Dorsolateral prefrontal cortex (tissue), 122 donors: ENCODE measurements at places on chromosomes 4 and X.
A peak's percentile ranks its signal among the peaks of the same experiment; 100 is the strongest.

- no peak for DNase-seq
These were observed 61.2 kb downstream of the MAGED1 start for GRCh38 chrX:51954592-51954991.

DNA sequence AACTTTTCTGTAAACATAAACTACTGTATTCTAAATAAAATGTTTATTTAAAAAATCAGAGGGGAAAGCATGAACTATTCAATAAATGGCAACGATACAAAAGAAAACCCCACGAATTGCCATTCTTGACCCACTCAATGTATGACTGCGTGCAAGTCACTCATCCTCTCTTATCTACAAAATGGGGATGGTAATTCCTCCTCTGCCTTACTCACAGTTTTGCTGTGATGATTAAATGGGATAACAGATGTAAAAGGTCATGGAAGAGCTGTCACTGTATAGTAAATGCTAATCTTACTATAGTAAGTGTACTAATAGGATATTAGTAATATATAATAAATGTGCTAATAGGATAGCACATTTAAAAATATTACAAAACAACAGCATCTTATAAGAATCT, 173.4 kb downstream of the SCFD2 start:
- DNase-seq = no peak

DNA sequence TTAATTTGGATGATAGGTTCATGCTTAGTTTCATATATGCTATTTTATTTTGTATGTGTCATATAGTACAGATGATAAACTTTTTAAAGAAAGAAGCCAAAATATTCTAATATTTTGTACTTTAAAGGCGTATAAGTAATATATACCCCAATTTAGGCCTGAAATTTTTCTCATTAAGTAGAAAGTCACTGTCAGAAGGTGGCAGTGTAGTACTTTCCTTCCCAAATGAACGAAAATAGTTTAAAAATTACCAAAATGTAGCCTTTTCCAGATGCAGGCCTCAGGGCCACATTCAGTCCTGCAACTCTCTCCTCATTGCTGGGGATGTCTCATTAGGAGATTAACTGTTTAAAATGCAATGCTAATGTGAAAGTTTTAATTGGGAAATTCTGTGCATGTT, 1263.6 kb downstream of the C4orf33 start:
- DNase-seq = no peak

GRCh38 chrX:29478336-29479069, 736.9 kb upstream of the MAGEB2 start:
- DNase-seq = no peak

- DNase-seq = no peak
These were observed 56.9 kb downstream of the OPHN1 start for GRCh38 chrX:68376373-68376772.

GRCh38 chr4:151105454-151106032, 6.1 kb downstream of the RPS3A start:
- DNase-seq = no peak

DNA sequence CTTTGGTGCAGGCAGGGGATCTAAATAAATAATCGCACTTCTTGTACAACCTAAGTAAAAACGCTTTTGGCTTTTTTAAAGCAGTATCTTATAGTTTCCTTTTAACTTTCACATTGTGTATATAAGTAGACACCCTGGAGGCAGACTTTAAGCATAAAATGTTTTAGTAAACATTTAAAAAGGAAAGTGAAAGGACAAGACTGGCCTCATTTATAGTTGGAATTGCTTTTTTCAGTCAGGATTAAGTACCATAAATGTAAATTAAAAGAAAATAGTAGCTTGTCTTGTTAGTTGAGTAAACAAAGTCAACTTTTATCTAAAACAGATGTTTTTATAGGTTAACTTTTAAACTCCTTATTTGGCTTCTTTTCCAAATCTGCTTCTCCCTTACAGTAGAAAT, 39.7 kb downstream of the PTPN13 start:
- no peak for DNase-seq

DNA sequence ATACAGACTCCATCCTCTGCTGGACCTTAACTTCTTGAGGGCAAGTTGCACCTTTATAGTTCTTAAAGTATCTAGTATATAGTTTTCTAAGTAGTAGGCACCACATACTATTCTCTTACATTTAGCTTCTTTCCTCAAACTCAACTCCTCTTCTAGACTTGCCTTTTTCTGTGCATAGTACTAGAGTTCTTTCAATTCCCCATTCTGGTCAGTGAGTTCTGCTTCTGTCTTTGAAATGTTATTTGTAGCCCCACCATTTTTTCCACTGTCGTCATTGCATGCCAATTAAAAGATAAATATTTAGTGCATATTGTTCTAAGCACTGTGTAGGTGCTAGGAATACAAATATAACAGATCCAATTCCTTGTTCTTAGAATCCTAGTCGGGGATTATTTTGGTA, 31.6 kb downstream of the CDKL5 start:
- no peak for DNase-seq

GRCh38 chr4:11914406-11914805, 485.7 kb upstream of the HS3ST1 start:
- no peak for DNase-seq

GRCh38 chr4:76251441-76252270, at the start of gene FAM47E:
Gene FAM47E (plus strand): TSS chr4:76251721. CDS start chr4:76251747, 26 bp downstream.
- DNase-seq = peak; percentile 68

DNA sequence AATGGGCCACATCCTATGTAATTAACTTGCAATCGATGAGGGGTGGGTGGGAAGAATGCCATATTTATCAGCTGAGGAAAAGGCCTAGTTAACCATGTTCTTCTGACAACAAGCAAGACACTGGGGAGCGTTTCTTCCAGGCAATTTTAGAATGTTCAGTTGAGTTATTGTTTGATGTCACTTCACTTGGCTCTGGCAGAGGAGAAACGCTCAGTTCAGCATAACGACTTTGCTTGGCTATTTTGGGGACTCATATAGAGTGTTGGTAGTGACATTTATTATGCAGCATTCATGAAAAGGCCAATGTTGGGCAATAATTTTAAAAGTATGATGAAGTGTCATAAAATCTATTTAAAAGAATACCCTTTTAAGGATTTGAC, 648 bp downstream of the SYNPO2 start:
- no peak for DNase-seq

DNA sequence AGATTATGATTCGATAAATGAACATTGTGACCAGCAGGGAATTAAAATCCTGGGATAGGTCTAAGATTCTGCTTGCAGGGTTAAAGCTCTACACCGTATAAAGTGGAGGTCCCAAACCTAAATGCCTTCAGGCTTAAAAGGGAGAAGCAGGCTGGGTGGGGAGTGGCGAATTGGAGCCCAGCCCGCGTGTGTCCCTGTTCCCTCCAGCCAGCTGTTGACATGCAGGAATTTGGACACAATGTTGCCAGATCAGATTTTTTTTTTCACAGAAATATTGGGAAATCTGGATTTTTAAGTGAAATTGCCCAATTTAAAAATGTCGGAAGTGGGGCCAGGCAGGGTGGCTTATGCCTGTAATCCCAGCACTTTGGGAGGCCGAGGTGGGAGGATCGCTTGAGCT, 60.5 kb downstream of the ELF4 start:
- no peak for DNase-seq

GRCh38 chr4:74665346-74665745, 129.0 kb downstream of the BTC start:
- DNase-seq = no peak

- no peak for DNase-seq
These were observed 7.0 kb downstream of the MXD4 start for GRCh38 chr4:2254665-2255500.

GRCh38 chr4:6327220-6327917, 57.7 kb downstream of the WFS1 start:
- DNase-seq = peak; percentile 77

GRCh38 chr4:66741081-66741480, 804.2 kb downstream of the CENPC start:
- no peak for DNase-seq

DNA sequence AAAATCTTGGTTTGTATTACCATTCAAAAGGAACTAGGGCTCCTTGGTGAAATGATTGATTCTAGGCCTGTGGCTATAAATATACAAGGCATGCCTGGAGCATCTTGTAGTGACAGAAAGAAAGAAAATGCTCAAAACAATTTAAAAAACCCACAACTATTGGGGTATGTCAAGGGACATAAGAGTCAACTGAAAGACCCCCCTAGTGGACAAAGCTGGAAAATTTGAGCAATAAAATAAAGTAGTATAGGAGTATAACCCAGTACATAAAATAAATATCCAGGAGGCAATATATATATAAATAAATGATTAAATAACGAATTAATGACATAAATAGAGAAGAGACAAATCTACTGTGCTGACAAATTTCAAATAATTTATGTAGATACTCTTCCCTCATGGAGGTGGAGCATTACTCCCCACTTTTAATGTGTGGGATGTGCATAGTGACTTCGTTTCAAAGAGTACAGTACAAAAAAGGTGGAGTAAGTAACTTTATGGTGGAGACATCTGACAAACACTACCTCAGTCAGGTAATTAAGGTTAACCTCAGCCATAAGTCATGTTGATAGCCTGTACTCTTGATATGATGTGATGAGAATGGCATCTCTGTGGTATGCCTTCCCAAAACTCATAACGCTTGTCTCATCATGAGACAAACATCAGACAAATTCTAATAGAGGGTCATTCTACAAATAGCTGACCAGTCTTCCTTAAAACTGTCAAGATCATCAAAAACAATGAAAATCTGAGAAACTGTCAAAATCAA, 185.0 kb upstream of the GLRA2 start:
- DNase-seq = no peak

- no peak for DNase-seq
These were observed 1055.8 kb upstream of the DIAPH2 start for GRCh38 chrX:95628796-95629195.

DNA sequence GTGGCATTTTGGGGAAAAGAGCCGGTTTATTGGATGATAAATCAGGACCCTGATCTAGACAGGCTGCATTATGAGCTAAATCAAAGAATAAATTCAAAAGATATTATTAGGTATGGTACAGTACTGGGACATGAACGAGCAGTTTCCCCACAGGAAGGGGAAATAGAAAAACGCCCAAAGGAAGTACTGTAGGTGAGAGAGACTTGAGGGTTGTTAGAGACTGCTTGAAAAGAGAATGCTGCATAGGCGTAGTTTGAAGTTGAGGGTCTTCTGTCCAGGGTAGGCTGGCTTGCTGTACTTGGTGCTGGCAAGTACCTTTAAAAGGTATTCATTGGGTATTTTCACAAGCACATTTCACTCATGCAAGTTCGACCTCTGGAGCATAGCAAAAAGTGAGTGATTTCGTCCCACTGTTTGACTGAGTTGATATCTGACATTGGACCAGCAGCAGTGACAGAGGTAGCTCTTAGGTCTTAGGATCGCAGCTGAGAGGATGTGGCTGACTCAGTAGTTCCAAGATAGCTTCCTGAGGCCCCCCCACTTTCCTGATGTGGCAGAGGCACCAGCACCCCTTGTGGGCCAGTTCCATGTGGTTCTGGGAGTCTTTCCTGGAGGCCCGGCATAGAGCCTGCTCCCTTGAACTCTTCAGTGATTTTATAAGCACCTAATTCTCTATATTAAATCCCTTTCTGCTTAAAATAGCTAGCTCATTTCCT, 64.3 kb downstream of the TMEM131L start:
- DNase-seq = no peak

DNA sequence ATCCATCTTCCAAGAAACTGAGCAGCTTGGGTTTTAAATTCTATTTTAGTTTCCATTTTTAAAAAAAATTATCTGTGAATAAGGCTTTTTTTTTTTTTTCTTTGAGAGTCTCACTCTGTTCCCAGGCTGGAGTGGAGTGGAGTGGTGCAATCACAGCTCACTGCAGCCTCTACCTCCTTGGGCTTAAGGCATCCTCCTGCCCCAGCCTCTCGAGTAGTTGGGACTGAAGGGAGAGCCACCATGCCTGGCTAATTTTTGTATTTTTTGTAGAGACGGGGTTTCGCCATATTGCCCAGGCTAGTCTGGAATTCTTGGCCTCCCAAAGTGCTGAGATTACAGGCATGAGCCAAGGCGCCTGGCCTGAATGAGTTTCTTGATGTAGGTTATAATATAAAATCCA, 1.4 kb downstream of the ENOPH1 start:
- no peak for DNase-seq

DNA sequence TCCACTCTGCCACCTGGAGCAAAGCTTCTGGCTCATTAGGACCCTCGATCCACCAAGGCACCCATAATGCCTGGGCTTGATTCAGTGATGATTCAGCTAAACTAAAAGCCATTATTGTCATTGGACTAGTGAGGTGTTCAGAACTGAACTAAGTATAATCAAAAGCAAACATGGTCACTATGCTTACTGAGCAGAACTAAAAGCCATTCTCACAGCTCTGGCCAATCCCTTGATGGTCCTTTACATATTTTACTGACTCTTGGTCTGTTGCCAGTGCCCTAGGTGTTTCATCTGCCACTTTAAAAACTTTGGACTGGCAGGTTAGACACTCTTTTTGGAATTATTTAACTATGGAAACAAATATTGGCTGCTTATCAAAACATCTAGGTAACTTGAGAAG, 703.5 kb downstream of the FAT4 start:
- no peak for DNase-seq

GRCh38 chr4:67687636-67688035, 13.3 kb downstream of the UBA6 start:
- DNase-seq = no peak

- DNase-seq = no peak
These were observed 701.8 kb upstream of the TENM3 start for GRCh38 chr4:181541396-181541795.

GRCh38 chr4:114027596-114027995, 48.1 kb upstream of the ARSJ start:
- no peak for DNase-seq

DNA sequence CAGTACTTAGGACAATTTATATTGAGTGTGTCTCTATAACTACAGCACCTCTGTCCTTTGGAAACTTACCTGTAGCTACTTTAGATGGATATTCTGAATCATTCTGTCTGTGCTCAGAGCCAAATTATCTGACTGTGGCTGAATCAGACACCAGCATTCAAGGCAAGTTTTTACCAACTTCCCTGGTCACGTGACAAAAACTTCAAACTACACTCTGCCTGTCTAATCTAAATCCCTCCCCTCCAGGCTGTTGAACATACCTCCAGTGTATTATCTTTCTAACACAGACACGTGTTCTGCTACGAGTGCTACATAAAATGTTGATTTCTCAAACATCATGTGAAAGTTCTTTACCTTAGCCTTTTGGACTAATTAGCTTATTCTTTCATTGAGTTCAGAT, 641.2 kb upstream of the CPEB2 start:
- DNase-seq = no peak

- no peak for DNase-seq
These were observed 543.1 kb downstream of the GBA3 start for GRCh38 chr4:23235628-23236390.

DNA sequence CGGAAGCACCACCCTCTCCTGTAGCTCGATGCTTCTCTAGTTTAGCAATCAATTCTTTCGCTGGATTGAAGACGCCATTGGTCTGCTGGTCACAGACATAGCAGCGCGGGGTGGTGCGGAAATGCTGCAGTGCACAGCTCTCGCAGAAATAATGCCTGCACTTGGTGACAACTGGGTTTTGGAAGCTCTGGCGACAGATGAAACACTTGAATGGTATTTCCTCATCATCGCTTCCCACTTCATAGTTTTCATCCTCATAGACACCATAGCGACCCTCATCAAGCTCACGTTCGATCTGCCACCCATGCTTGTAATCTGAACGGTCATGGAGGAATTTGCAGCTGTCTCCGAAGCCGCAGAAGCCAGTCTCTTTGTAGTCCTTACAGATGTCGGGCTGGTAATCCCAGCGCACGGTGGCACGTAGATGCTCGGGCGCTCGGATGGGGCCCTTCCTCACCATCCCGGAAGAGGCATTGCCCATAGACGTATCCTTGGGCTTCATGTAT, 854 bp downstream of the RNF113A start:
- no peak for DNase-seq

- no peak for DNase-seq
These were observed 184.4 kb upstream of the CASK start for GRCh38 chrX:42107495-42108488.
